ENCODE measurements at places on chromosomes 12 and 14.

DNA sequence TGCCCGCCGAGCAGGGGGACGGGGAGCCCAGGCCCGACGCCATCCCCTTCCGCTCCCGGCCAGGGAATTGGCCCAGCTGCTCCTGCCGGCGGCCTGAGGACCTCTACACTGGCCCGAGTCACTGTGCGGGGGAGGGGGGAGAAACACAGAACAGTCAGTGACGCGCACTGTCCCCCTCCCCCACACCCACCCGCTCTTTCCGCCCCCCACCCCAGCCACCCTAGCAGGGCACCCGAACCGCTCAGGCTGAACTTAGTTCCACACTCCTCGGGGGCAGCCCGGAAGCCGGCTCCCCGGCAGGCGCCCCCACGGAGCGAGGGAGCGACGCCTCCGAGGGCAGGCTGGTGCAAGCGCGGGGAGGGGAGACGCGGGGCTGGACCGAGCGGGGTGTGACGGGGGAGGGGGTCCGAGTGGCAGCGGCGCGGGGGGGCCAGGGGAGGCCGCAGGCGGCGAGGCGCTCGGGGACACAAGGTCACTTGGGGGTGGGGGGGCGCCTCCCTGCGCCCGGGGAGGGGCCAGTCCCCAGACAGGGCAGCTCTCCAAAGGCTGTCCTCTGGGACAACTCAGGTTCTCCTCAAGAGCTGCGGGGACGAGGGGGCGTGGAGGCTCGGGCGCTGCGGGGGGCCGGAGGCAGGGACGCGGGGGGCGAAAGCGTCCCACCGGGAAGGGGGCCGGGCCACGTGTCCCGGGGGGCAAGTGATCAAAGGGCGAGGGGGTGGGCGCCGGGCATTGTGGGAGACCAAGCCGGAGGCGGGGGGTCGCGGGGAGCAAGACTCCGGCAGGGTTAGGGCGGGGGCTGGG, 648 bp downstream of the CHD4 start:
- no peak for DNase-seq

- DNase-seq, result no peak
Observed at GRCh38 chr12:115017346-115017745, 333.4 kb upstream of the TBX3 start.

DNA sequence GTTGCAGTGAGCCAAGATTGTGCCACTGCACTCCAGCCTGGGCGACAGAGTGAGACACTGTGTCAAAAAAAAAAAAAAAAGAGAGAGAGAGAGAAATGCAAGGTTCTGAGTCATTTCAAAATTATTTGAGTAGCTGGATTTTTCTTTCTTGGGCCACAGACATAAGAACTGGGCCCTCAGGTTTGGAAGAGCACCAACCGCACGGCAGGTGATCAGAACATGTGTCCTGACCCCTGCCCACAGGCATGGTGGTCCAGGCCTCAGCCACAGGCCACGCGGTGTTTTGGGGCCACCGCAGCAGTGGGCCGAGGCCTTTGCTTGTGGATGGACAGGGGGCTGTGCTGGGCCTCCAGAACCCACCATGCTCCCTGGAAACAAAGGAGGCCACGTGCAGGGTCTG, 126.7 kb downstream of the CALM1 start:
- no peak for DNase-seq

GRCh38 chr12:32776258-32776657, 20.6 kb upstream of the YARS2 start:
- no peak for DNase-seq

GRCh38 chr14:67240168-67240932, 885 bp upstream of the PALS1 start:
- DNase-seq, result no peak

GRCh38 chr12:55132816-55133215, 6.6 kb downstream of the OR9K2 start:
- no peak for DNase-seq

DNA sequence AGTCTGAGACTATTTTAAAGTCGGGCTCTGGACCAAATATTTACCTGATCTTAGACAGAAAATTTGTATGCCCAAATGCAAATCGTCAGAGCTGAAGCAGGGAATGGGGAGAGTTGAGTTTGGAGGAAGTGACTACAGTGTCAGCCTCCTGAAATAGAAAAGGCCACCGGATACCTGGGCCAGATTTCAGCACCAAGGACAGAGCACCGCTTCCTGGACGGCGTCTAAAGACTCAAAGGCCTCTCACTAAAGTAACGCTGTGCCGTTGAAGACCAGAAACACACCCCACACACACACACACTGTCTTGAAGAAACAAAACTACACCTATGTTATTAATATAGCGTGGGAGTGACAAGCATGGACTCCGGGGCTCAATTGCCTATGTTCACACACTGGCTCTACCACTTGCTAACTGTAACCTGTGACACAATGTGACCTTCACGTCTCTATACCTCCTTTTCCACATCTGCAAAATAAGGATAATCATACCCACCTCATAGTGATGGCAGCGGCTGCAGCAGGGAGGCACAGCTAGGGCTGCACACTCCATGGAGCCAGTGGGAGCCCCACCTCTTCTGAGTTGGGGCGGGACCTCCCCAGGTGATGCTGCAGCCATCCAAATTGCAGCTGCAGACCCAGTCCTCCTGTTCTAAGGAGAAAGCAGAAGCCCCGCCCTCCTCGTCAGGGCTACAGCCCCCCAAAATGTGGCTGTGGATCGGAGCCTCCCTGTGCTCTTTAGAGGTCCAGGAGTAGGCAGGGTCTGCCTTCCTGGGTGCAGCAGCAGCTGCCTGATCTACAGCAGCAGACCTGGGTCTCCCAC, 35.6 kb downstream of the KRT76 start:
- peak; percentile 66 for DNase-seq

DNA sequence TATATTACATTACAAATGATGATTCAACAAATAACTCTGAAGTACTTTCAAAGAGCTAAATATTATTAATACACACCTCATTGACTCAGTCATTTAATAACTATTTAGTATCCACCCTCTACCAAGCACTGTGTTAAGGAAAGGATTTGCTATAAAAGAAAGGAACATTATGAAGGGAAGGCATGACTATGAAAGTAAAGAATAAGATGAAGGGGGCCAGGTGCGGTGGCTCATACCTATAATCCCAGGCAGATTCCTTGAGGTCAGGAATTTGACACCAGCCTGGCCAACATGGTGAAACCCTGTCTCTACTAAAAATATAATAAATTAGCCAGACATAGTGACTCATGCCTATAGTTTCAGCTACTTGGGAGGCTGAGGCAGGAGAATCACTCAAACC, 107.9 kb downstream of the PLCZ1 start:
- DNase-seq, result no peak

DNA sequence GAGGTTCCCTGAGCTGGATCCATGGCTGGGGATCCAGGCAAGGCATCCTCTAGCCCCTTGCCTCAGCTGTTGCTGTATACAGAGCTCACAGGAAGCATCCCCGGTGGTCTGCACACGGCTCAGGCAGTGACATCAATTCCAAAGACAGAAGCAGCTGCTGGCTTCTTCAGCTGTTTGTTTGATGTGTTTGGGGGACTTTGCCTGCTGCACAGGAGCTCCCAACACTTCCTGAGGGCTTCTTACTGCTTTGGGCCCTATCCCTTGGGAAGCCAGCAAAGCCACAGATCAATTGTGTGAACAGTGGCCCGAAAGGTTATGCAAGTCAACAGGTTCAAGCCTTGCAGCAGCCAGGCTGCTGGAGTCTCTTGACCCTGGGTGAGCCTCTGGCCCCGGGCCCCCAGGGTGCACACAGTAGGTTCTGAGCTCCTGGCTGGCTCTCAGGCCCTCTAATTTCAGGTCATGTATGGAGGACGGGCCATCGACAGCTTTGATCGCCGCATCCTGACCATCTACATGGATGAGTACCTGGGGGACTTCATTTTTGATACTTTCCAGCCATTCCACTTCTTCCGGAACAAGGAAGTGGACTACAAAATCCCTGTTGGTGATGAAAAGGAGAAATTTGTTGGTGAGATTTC, 42.6 kb downstream of the CCDC92 start:
- DNase-seq, result no peak

- no peak for DNase-seq
Observed at GRCh38 chr12:14111230-14111865, 129.9 kb upstream of the GRIN2B start.

GRCh38 chr12:29692237-29692636, 91.5 kb downstream of the TMTC1 start:
- DNase-seq, result no peak

- DNase-seq, result no peak
Observed at GRCh38 chr14:55711175-55711811, 131.3 kb downstream of the KTN1 start.

- DNase-seq, result no peak
Observed at GRCh38 chr12:110307372-110307771, 26.3 kb downstream of the ATP2A2 start.

DNA sequence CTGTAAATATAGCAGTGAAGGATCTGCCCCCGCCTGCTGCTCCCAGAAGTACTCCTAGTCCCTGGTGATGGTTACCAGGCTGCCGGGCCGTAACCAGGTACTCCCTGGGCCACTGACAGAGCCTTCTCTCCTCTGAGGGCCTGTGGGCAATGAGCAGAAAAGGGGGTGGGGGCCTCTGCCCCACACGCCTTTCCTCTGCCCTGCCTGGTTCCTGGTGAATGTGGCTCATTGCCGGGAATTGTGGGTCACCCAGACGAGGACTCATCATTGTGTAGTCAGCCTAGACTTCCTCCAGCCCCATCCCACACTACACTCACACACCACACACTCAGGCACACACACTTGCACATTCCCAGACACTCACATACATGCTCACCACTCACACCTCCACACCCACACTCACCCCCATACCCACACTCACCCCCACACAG, 35.7 kb upstream of the ACTN1 start:
- no peak for DNase-seq

DNA sequence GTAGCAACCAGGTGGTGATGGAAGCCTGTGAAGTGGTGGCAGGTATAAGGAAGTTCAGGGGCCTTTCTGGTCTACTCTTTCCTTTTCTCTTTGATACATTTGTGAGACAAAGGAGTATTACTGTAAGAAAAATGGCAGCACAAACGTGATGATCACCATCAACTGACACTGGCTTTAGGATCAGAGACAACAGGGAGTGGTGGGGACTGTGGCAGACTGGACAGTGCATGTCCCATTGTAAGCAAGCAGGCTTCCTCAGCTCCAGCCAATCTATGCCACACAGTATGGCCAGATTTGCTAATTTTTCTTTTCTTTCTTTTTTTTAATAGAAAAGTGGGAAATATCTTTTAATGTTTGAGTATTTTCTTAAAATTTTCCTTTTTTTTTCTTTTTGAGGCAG, 19.0 kb upstream of the IFT81 start:
- DNase-seq, result no peak

- DNase-seq, result no peak
Observed at GRCh38 chr12:87812030-87812429, 217.2 kb downstream of the C12orf50 start.

- no peak for DNase-seq
Observed at GRCh38 chr12:570921-571794, 92.1 kb downstream of the NINJ2 start.

GRCh38 chr14:81342850-81343580, 57.1 kb downstream of the STON2 start:
- no peak for DNase-seq

- no peak for DNase-seq
Observed at GRCh38 chr12:57341275-57341990, 89.4 kb downstream of the R3HDM2 start.

- no peak for DNase-seq
Observed at GRCh38 chr12:111261911-111262676, 106.8 kb downstream of the PHETA1 start.

- DNase-seq, result no peak
Observed at GRCh38 chr12:41683023-41683422, 461.7 kb downstream of the GXYLT1 start.

- no peak for DNase-seq
Observed at GRCh38 chr14:52307905-52308304, 6.2 kb upstream of the PTGER2 start.

GRCh38 chr12:77120156-77121085, 55.1 kb upstream of the E2F7 start:
- DNase-seq, result no peak

DNA sequence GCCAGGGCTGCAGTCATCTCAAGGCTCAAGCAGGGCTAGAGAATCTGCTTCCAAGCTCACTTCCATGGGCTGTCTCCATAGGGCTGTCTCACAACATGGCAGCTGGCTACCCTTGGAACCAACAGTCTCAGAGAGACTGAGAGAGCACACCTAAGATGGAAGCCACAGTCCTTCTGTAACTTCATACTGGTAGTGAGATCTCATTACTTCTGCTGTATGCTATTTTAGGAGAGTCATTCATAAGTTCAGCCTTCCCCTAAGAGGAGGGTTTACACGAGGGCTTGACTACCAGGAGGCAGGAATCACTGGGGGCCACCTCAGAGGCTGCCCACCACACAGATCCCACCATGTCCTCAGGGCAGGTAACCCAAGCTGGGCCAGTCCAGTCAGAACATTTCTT, 29.7 kb downstream of the ERH start:
- no peak for DNase-seq

DNA sequence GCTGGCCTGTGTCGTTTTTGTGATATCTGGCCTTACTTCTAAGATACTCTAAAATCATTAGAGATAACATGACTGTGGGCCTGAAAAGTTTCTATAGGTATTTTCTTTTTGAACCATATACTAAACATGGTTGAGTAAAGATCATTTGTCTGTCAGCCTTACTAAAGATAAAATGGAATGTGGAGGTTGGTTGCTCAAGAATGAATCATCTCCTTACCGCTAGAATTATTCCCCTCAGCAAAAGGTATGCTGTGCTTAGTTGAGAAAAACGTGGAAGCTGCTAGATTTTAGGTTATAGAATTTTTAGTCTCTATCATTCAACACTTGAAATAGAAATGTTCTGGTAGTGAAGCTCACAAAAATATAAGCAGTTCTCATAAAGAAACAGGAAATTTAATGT, 407.3 kb downstream of the AEBP2 start:
- DNase-seq, result no peak

DNA sequence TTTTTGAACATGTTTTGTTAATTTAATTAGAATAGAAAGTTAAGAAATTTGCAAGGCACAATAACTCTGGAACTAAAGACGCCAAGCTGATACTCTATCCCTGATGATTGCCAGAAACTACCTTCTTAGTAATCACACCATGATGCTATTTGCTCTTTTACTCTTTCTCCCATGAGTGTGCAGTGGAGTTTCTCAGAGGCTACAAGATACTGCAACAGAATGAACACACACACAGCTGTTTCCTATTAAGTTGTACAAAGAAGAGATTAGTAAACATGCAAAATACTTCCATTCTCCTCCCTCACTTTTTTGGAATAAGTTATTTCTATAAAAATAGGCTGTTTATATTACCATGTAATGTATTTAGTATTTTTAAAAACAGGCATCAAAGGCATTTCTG, 1367.5 kb downstream of the AACS start:
- DNase-seq, result no peak

GRCh38 chr14:99257122-99257672, 14.8 kb downstream of the BCL11B start:
- no peak for DNase-seq

DNA sequence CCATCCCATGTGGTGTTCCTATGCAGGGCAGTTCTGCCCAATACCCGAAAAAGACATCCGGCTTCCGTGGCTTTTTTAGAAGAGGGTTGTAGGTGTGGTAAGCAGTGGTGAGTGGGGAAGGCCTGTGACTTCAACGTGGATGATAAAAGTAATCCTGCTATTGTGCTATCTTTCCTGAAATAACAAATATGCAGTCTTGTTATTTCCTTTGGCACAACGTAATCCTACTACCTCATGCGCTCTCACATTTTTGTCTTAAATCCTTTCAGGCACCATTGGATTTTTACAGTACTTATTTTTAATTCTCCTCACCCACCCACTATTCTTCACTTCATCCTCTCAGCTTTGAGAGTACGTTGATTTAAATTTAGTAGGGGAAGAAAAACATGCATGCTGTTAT, 96.8 kb downstream of the IPO8 start:
- no peak for DNase-seq

- DNase-seq, result no peak
Observed at GRCh38 chr12:48084066-48084465, 21.8 kb downstream of the SENP1 start.

All from right renal pelvis (tissue), 4 donors.